ENCODE measurements at places on chromosomes 11 and 22.

GRCh38 chr11:76783896-76784813 is 999 bp downstream of the TSKU start:
- peak; percentile 27 for DNase-seq

DNA sequence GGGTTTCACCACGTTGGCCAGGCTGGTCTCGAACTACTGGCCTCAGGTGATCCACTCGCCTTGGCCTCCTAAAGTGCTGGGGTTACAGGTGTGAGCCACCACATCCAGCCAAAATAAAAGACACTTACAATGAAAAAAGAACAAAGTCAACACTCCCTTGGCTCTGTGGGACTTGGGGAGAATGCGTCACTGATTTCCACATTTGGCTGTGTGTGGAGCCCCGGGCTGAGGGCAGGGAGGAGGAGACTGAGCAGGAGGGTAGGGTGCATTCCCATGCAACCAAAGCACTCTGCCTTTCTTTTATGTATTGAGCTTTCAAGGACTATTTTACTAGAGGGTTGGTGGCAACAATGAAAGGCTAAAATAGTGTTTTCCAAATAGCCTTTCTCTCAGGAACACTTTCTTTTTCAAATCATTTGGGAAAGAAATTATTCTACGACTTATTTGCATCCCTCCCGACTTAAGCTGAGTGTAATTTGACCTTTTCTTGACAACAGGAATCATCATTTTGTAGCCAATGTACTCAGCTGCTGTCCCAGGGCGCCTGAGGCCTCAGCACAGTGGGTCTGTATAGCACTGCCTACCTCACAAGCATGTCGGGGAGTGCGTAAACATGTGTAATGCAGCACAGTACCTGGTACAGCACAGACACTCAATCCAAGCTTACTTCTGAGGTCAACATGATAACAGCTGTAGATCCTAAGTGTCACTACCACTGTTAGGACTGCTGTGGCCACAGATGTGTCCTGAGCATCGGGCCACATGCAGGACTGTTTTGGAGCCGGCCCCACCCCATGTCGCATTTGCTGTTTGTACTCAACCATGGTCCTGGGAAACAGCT is 10.1 kb upstream of the SERPIND1 start:
- no peak for DNase-seq

DNA sequence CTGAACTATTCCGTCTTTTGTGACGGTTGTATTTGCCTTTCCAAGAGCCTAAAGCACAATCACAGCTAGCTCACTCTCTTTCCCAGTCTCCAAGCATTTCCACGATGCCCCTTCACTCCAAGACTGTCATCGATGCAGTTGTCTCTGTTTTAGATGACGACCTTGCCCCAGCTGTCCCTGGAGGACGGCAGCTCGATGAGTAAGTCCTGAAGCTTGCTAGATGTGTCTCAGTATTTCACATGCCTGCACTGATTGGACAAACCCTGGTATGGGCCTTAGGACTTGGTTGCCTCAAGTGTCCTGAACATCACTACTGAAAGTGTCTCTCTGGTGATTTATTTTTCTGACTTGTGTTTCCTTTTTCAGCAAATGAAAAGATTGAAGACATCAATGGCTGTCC is 129.9 kb downstream of the NAV2 start:
- DNase-seq, result no peak

- peak; percentile 21 for DNase-seq
These were observed 253.0 kb upstream of the CCDC179 start for GRCh38 chr11:23112987-23113886.

- DNase-seq, result no peak
These were observed 38.2 kb upstream of the LYVE1 start for GRCh38 chr11:10606536-10607208.

DNA sequence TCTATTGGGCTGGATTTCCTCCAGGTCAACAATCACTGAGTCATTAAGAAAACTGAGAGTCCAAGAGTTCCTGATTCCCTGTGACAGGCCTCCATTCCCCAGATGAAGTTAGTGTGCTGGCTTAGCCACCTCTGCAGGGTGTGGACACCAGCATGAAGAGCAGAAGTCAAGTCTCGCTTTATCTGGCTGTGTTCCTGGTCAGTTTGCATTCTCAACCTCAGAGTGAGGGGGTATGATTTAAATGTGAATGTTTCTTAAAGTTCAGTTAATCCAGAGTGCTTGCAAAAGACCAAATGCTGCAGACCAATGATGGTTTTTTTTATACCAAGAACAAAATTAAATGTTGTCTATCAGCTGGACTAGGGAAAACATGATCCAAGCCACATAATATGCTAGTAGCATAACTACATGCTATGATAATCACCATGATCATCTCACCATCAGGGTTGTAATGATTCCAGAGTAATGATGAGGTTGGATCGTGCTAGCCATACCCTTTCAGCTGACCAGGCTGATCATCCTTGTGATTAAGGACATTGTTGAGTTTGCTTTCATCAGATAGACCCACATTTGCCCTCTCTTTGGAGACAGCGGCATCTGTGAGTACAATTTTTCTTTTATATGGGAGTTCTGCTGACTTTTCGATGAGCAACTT is 145.8 kb upstream of the ARHGAP20 start:
- DNase-seq, result no peak

GRCh38 chr11:82559609-82560008 is 174.1 kb downstream of the FAM181B start:
- no peak for DNase-seq

DNA sequence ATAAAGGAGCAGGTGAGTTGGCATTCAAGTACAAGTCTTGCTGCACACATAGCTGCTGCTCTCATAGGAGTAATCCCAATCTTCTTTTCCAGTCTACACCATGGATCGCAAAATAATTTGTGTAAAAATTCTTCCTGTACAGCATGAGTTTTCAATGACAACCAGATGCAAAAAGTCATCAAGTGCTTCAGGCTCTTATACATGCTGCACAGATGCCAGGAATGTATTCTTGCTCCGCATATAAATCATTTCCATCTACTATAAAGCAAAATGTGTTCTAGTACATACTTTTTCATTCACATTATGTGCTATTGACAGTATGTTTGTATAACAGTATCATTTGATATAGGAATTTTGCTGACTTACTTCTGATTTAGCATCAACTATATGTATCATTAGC is 35.4 kb downstream of the NXPE2 start:
- no peak for DNase-seq

- DNase-seq, result no peak
These were observed 24.3 kb upstream of the KCNQ1OT1 start for GRCh38 chr11:2724104-2724503.

- no peak for DNase-seq
These were observed 47.8 kb downstream of the C2CD3 start for GRCh38 chr11:74123008-74123448.

- no peak for DNase-seq
These were observed 11.2 kb upstream of the MIAT start for GRCh38 chr22:26646158-26646557.

DNA sequence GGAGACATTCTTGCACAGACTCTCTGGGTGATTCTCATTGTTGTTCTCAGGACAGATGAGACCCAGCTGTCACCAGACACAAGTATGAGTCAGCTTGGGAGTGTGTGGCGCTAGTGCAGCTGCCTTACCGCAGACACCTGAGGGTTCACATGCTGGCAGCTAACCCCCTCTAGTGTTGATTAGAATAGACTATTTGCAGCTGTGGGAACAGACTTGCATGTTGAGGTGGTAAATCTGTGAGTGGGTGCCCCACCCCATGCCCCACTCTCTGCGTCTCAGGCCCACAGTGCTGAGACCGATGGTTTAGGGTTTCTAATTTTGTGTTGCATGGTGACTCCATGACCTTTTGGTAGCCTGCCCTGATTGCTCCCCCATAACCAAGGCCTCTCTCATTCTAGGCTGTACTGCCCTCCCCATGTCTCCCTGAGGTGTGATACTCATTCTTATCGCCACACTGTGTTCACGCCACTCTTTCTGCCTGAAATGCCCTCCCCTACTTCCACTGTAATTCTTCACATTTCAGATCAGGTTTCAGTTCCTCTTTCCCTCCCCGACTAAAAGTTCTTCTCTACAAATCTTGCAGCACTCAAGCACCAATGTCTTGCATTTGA is 73.7 kb upstream of the KIRREL3 start:
- peak; percentile 81 for DNase-seq

DNA sequence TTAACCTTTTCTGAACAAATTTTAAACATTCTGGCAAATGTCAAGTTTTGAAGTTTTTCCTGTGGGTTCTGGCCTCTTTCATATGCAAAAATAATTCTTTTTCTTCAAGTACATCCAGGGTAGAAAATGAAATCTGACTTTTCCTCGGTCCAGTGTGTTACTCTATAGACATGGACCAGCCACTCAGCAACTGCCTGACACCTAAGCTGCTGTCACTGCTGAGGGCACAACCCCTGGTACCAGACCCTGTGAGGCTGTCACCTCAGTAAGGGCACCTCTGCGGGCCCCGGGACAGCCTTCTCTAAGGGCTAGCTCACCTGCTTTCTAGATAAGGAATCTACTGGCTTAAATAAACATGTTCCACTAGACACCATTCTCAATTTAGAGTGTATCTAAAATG is 33.8 kb downstream of the PPIL2 start:
- DNase-seq, result no peak

- no peak for DNase-seq
These were observed 39.7 kb upstream of the ACCSL start for GRCh38 chr11:44008088-44008501.

- DNase-seq, result no peak
These were observed 9.3 kb downstream of the CARD18 start for GRCh38 chr11:105130189-105130813.

GRCh38 chr22:46054091-46055073 is 77.4 kb upstream of the WNT7B start:
- DNase-seq, result peak; percentile 67

DNA sequence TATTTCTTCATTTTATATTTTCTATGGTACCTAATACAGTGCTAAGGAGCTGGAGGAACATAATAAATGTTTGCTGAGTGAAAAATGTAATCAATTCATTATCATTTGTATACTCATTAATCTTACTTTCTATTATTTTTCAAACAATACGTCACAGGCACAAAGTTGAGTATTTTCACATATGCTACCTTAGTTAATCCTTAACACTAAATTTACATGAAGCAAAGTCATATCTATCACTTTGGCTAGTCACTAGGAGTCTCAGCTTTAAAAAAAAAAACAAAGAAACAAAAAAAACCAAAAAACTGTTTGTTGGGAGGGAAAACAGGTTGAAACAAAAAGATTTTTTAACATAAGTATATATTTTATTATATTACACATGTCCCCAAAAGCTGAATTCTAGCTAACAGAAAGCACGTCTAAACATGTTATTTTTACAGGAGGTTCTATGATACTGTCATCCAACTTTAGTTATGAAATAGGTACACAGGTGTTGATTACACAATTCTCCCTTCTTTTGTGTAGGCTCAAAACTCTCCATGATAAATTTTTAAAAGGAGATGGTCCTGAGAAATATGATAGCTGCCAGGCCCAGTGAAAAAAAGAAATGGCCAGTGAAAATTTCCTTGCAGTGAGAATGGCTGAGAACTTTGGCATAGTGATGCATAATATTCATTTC is 14.3 kb downstream of the HPS5 start:
- DNase-seq, result no peak

GRCh38 chr11:27294654-27295053 is 68.4 kb downstream of the CCDC34 start:
- no peak for DNase-seq

GRCh38 chr11:23010790-23011335 is 150.6 kb upstream of the CCDC179 start:
- no peak for DNase-seq

GRCh38 chr22:36194971-36195370 is 6.6 kb downstream of the APOL4 start:
- peak; percentile 49 for DNase-seq

DNA sequence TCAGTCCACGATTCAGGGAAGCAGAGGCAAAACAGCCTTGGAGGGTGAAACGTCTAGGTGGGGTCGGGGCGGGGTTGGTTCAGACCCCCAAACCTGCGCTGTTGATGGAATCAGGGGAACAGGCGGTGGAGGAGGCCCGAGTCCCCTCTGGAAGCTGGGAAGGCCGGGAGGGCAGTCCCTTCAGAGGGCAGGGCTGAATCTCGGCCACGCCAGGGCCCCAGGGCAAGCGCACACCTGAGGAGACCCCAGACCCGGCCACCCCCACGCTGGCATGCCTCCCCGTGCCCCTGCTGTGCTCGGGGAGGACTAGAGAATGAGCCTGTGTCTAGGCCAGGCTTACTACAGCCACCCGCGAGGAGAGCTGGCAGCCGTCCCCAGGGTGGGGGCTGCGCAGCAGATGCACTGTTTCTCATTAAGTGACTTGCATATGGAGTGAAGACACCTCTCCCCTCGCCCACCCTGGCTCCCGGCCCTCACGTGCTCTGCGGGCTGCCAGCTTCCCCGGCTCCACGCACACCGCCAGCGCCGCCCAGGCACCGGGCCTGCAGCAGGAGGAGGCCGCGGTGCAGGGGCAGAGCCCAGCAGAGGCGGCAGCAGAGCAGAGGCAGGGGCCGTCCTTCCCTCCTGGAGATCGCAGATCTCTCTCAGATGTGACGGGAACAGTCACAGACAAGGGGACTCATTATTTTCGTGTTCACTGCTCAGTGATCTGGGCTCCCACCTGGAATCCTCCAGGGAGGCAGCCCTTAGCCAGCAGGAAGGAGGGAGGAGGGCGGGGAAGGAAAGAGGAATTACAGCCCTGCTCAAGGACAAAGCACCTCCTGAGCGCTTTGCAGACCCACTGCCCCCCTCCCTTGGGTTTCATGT is 47.1 kb upstream of the OPCML start:
- no peak for DNase-seq

DNA sequence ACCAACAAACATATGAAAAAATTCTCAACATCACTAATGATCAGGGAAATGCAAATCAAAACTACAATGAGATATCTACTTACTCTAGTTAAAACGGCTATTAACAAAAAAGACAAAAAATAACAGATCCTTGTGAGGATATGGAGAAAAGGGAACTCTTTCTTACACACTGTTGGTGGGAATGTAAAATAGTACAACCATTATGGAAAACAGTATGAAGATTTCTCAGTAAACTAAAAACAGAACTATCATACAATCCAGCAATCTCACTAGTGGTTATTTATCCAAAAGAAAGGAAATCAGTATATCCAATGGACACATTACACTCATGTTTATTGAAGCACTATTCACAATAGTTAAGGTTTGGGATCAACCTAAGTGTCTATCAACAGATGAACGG is 3.9 kb downstream of the HBE1 start:
- DNase-seq, result no peak

DNA sequence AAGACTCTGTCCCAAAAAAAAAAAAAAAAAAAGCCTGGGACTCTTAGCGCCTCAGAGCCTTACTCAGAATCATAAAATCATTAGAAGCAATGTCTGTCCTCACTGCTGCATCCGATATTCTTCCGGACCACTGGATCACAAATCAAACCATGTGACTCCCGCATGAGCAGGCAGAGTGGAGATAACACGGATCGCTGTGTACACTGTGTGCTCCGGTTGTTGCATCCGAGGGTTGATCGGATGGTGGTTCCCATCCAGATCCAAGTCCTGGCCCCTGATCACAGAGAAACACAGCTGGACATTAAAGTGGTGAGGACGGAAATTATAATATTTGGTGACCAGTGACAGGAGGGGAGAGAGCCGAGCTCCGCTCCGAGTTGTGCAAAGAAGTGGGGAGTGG is 9.7 kb upstream of the TXNRD2 start:
- DNase-seq, result no peak
